ENCODE measurements at places on chromosomes 13 and 19. TPM values are rescaled to one million over a fixed set of nuclear protein-coding genes. Genes with fewer than 3 reads are reported as not detected.

ZNF675 gene
- 7.4 TPM for total RNA-seq

LRRC25 gene
- total RNA-seq = under 0.01 TPM

SPACA4 gene
- under 0.01 TPM for total RNA-seq

SARS2 gene
- total RNA-seq = 5.4 TPM

ZNF266 gene
- 10.3 TPM for total RNA-seq

SLC1A6 gene
- not detected for total RNA-seq

SLAIN1 gene
- total RNA-seq = under 0.01 TPM

DCUN1D2 gene
- 16.3 TPM for total RNA-seq

ADGRE3 gene
- total RNA-seq = not detected

ACER1 gene
- not detected for total RNA-seq

BLVRB gene
- total RNA-seq = 682 TPM

CRX gene
- not detected for total RNA-seq

CYP2B6 gene
- total RNA-seq = not detected

Measured in bronchial epithelial cell (primary cell).